ENCODE measurements at places on chromosomes 2 and 18.

DNA sequence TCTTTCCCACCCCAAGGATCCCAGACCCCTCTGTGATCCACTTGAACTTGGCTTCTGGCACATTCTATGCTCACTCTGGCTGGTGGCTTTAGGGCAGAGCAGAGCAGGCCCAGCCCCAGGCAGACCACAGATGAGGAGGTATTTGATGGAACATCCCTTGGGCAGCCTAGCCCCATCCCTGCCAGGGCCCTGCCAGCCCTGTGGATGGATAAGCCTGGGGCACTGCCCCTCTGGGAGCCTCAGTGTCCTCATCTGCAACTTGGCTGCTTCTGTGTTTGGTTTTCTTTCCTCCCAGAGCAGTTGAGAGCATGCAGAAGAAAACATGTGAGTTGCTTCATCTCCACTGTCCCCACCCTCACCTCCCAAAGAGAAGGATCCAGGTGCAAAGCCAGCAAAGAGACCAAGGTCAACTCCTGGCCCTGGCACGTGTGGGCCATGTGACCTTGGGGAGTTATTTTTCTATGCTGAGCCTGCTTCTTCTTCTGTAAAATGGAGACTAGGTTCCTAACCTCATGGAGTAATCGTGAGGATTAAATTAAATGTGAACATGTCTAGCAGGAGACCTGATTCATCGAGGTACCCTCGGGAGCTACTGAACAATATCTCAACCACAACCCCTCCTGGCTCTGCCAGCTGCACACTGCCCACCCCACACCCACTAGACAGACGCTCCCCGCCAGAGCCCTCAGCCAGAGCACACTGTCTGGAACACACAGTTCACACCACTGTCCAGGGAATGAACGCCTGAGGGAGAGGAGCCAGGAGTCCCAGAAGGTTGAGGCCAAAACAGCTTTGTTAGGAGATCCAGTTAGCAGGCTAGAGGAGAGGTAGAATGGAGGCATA, 14.6 kb upstream of the TNS1 start:
- no peak for DNase-seq

- DNase-seq: no peak
Measured at GRCh38 chr2:128930101-128930500, 611.4 kb upstream of the HS6ST1 start.

- no peak for DNase-seq
Measured at GRCh38 chr2:64939332-64939917, 49.8 kb upstream of the SLC1A4 start.

DNA sequence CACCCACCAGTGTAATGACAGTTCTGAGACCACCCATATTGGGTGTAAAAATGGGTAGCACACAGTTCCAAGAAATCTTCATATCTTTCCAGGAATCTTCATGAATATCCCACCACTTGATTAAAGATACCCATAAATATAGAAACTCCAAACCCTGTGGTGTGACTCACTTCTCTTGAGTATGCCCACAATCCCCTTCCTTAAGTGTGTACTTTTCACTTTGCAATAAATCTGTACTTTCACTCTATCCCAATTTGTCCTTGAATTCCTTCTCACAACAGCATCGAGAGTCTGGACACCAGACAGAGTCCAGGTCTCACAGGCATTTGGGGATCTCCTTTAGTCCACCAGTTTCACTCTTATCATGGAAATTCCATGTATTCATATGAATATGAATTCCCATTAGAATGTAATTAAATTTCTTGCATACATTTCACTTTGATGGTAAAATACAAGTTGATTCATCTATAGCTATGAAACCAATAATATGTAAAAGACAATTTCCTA, 287.0 kb upstream of the SESTD1 start:
- DNase-seq: no peak

GRCh38 chr2:1079873-1080799, 129.5 kb downstream of the SNTG2 start:
- DNase-seq: no peak

- DNase-seq: no peak
Measured at GRCh38 chr2:191622374-191623320, 55.3 kb upstream of the NABP1 start.

- DNase-seq: no peak
Measured at GRCh38 chr2:141392517-141393213, 738.2 kb downstream of the LRP1B start.

- no peak for DNase-seq
Measured at GRCh38 chr2:148928395-148928794, 53.4 kb downstream of the KIF5C start.
